ENCODE measurements at places on chromosomes 2 and 18.
A peak's percentile ranks its signal among the peaks of the same experiment; 100 is the strongest.

DNA sequence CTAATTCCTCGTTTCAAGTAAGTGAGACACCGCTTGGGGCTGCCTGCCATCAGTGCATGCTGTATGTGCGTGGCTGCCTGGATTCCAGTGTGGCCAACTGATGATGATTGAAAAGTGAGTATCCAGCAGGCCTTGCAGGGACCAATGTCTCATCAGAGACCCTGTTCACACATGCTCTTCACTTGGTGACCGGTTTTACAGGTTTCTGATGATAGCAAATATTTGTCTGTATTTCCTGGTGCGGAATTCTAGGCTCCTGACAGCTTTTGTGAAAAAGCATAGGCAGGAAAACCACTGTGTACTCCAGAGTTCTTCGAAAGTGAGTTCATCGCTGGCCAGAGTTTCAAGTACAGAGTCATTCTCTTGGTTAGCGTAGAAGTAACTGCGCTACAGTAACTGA lies 13.8 kb upstream of the YWHAQ start:
- no peak for DNase-seq

DNA sequence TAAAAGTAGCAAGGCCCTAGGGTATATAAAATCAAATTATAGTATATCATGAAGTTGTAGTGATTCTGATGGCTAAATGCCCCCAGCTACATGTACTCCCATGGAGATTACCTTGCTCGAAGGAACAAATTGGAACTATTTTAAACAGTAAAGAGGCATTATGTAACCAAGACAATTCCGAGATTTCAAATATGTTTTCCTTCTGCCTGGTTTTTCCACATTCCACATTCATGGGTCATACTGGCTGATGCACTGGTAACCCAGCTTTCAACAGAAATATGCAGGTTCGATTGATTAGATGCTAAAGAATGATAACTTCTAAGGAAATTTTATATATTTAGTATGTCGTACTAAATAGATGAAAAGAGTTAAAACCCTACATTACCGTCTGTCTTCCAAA lies 62.3 kb upstream of the MGAT4A start:
- no peak for DNase-seq

DNA sequence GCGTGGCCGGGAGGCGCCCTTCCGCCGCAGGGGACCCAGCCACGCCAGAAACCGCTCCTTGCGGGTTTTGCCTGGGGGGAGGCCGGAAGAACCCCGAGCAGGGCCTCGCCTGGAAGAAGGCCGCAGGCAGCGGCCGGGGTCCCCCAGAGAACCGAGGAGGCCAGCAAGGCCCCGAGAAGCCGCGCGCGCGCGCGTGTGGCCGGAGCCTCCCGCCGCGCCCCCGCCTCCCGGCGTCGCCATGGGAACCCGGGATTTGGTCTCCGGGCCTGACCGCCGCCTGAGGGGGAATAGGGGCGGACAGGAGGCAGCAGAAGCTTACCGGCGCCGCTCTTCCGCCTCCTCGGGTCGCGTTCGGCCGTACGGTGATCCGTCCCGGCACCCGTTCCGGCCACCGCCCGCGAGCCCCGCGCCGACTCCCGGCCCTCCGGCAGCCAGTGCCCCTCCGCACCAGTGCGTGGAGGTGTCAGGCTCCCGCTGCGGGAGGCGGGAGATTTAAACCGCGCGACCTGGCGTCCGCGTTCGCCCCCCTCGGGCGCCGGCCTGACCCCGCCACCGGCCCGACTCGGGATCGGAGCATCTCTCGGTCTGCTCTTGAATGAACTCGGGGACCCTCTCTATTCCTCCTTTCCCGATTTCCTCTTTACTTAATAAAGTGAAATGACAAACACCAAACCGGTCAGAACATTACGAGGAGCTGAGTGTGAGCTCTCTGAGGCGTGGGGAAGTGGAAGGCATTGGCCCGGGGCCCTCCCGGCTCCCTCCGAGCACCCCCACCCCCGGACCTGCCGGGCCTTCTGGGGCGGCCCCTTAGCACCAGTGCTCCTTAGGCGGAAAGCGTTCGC lies at the start of gene ICA1L:
Gene ICA1L (minus strand): TSS at position 467 of the 842 bp plus-strand sequence. CDS start 42,757 bp downstream, outside the sequence.
- DNase-seq: peak; percentile 65

DNA sequence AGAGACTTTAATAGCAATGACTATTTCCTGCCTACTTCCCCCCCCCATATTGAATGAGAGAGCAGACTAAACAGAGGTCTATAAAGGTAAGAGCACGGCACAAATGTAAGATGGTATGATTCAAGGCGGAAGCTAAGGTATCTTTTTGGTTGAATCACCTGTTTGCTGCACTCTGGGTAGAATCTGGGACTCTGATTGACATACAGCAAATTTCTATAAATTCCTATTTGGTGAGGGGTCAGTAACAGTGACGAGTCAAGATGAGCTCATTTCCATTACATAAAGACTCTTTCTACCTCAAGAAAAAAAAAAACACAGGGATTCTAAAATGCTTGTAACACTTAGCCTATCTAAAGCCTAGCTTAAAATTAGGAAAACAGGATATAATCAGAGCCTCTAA lies 297.3 kb downstream of the TNS1 start:
- DNase-seq: no peak

DNA sequence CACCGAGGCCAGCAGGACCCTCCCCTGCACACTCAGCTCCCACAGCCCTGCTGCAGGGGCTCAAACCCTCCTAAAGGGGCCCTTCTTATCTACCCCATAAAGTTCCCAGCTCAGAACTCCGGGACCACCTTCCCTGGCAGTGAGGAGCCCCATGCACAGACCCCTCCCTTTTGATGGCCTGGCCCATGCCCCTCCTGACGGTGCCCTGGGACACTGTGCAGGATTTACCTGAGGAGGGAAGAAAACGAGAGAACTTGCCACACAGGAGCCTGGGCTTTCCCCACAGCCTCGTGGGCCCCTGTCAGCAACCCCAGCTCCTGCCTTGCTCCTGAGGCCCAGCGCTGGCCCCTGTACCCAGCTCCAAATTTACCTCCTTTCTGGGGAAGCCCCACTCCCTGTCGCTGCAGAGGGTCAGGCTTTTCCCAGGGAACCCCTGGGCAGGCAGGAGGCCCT lies 206.3 kb upstream of the SALL3 start:
- DNase-seq: no peak

DNA sequence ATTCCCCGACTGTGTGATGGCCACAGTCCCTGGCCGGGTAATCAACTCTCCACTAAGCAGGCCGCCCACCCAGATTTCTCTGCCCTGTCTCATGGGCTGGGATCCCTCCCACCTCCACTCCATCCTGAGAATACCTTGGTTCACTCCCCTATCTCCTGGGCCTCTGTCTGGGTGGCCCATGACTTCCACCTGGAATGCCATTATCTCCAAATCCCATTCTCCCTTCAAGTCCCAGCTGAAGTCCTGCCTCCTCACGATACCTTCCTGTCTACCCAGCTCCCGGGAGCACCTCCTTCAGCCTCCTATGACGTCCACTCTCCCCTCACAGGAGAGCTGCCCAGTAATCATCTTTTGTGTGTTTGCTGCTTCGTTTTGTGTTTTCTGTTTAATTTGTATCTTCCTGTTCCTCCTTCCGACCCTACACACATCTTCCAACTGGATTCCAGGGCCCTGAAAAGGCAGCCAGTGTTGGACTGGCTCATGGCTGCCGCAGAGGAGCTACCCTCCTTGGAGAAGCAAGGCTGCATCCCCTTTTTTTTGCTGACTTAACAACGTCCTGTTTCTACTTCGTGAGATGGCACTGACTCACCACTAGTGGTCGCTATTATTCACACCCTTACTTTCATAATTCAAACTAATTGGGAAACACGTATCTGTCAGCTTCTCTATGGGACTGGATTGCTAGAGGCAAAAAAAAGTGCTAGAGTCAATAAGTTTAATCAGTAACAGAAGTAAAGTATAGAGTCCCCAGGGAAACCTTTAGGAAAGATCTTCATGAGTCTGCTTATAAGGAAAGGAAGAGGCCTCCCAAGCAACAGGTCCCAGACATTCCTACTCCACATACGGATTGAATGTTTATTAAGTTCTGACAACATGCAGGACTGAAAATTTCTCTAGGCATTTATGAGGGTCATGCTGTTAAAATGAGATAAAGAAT lies 171.9 kb upstream of the GATA6 start:
- peak; percentile 52 for DNase-seq

DNA sequence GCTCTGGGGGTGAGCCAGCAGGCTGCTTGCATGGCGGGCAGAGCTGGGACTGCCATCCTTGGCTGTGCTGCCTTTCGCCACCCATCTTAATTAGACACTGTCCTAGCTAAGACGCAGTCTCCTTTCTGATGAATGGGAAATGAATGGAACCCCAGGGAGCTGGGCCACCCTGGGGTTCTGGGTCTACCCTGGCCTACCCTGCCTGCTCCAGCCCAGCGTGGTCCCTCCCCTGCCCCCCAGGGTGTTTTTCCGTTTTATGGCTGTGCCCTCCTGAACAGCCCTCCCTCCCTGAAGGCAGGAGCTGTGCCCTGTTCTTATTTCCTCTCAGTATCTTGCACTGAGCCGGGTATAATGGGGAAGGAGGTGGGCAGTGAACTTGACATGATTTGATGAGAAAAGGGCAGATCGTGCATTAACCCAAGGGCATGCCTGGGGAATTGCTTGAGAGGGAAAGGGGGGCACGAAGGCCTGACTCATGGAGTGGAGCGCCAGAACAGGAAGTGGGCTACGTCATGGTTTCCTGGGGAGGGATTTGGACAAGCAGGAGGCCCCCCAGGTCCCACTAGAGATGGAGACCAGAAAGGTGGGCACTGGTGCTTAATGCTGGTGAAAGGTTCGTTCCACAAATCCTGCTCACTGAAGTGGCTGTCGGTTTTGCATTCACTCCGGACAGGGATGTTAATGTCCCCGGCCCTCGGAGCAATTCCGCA lies 165.0 kb downstream of the KLHL29 start:
- DNase-seq: no peak

Measured in activated CD4-positive, alpha-beta T cell treated with anti-CD3 and anti-CD28 coated beads, Interleukin-2, Interleukin-6, amounts not matched to agents 100 ng/mL and 50 ng/mL, durations not matched to agents 16 hours and 8 hours (primary cell).